Central memory CD8-positive, alpha-beta T cell (primary cell): ENCODE measurements at places on chromosomes 4 and X.

- DNase-seq, result no peak
Observed at GRCh38 chr4:57243076-57243475, 132.9 kb upstream of the IGFBP7 start.

GRCh38 chr4:19806865-19807264, 444.8 kb upstream of the SLIT2 start:
- DNase-seq, result no peak

GRCh38 chrX:129161108-129161507, 362.2 kb downstream of the SMARCA1 start:
- no peak for DNase-seq

DNA sequence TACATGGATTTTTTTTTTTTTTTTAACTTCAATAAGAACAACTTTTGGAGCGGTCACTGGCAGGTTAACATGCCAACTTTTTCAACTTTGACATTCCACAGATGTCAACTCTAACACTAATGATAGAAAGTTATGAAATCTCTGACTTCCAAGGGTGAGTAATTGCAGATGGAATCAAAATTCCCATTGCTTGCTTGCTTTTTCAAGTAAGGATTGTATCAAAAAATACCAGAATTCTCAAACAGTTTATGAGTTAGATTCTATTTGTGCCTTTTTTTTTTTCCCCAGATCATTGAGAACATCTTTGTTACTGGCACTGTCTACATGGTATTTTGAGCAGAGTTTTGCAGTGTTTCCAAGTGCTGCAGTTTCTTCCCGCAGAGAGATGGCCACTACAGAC, 50.3 kb upstream of the OTUD4 start:
- DNase-seq, result no peak

- no peak for DNase-seq
Observed at GRCh38 chr4:6582889-6583490, 8.0 kb downstream of the MAN2B2 start.

- DNase-seq, result no peak
Observed at GRCh38 chrX:97175147-97175546, 291.4 kb downstream of the RPA4 start.

GRCh38 chrX:155216940-155217440, 730 bp downstream of the VBP1 start:
- DNase-seq, result no peak

- no peak for DNase-seq
Observed at GRCh38 chr4:24042094-24042493, 152.2 kb upstream of the PPARGC1A start.

GRCh38 chrX:41322821-41323603, 10.9 kb upstream of the DDX3X start:
- DNase-seq, result no peak

DNA sequence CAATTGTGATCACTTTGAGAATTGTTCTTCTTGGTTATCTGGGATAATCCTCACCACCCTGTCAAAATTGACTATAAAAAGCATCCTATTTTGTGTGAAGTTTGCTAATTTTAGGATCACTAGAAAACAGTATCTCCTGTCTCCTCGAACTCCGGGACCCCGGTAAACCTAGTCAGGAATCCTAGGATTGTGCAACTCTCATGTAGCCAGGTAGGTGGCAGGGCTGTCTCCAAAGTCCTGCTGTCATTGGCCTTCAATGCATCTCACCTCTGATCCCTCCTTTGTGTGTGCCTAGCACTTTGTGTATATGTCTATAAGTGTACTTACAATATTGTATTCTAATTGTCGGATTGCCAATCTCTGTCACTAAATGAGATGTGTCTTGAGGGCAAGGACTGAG, 1564.8 kb downstream of the RPA4 start:
- DNase-seq, result no peak

GRCh38 chr4:127622921-127623796, 9.6 kb upstream of the INTU start:
- DNase-seq, result no peak

- no peak for DNase-seq
Observed at GRCh38 chr4:6197433-6198174, 2.7 kb downstream of the JAKMIP1 start.

GRCh38 chr4:112546476-112546875, 30.5 kb upstream of the NEUROG2 start:
- DNase-seq, result no peak

- DNase-seq, result no peak
Observed at GRCh38 chr4:32645653-32646052, 1925.5 kb downstream of the PCDH7 start.
